ENCODE measurements at places on chromosomes 4 and X. TPM values are rescaled to one million over a fixed set of nuclear protein-coding genes. Genes with fewer than 3 reads are reported as not detected.

The RASGEF1B gene
- 17.5 TPM for polyA plus RNA-seq

The ASB9 gene
- polyA plus RNA-seq, result not detected

The MAGEA10 gene
- not detected for polyA plus RNA-seq

The GPR101 gene
- 0.33 TPM for polyA plus RNA-seq

The MTTP gene
- not detected for polyA plus RNA-seq

The NPNT gene
- polyA plus RNA-seq, result not detected

The BTC gene
- polyA plus RNA-seq, result not detected

The HEPH gene
- not detected for polyA plus RNA-seq

The FAM9C gene
- polyA plus RNA-seq, result not detected

The BMPR1B gene
- not detected for polyA plus RNA-seq

The HPRT1 gene
- 53.0 TPM for polyA plus RNA-seq

The NR3C2 gene
- polyA plus RNA-seq, result 2.3 TPM

The FHIP1A gene
- not detected for polyA plus RNA-seq

The MAGEA8 gene
- polyA plus RNA-seq, result not detected

The FRMPD4 gene
- polyA plus RNA-seq, result not detected

The ADH1C gene
- polyA plus RNA-seq, result not detected

The ATP2B3 gene
- polyA plus RNA-seq, result not detected

The RAB33A gene
- polyA plus RNA-seq, result 11.3 TPM

The SPP1 gene
- polyA plus RNA-seq, result not detected

The KLB gene
- polyA plus RNA-seq, result 0.09 TPM

The SH3RF1 gene
- polyA plus RNA-seq, result 2.2 TPM

The ARHGAP4 gene
- polyA plus RNA-seq, result 123 TPM

The FGA gene
- not detected for polyA plus RNA-seq

The UGT2A1 gene
- not detected for polyA plus RNA-seq

The ITIH6 gene
- polyA plus RNA-seq, result not detected

The DKK2 gene
- 0.15 TPM for polyA plus RNA-seq

The NXF2B gene
- polyA plus RNA-seq, result not detected

The C4orf36 gene
- polyA plus RNA-seq, result not detected

The AP1AR gene
- 17.4 TPM for polyA plus RNA-seq

The PABPC5 gene
- not detected for polyA plus RNA-seq

The BCOR gene
- polyA plus RNA-seq, result 10.2 TPM

The CSAG2 gene
- polyA plus RNA-seq, result not detected

The NUDT10 gene
- 0.33 TPM for polyA plus RNA-seq

The PNMA3 gene
- not detected for polyA plus RNA-seq

The GRIA3 gene
- not detected for polyA plus RNA-seq

The CSN1S1 gene
- polyA plus RNA-seq, result not detected

The DUSP9 gene
- not detected for polyA plus RNA-seq

The RNF4 gene
- 94.0 TPM for polyA plus RNA-seq

The BTK gene
- 113 TPM for polyA plus RNA-seq

The FRAS1 gene
- polyA plus RNA-seq, result not detected

The CNKSR2 gene
- 4.0 TPM for polyA plus RNA-seq

The WDR1 gene
- polyA plus RNA-seq, result 213 TPM

The ARMCX1 gene
- polyA plus RNA-seq, result not detected

The CWH43 gene
- polyA plus RNA-seq, result not detected

The MTNR1A gene
- polyA plus RNA-seq, result not detected

The PARM1 gene
- 37.0 TPM for polyA plus RNA-seq

The PHF8 gene
- 13.6 TPM for polyA plus RNA-seq

The SPANXN4 gene
- not detected for polyA plus RNA-seq

The RAI2 gene
- not detected for polyA plus RNA-seq

The KCNE5 gene
- not detected for polyA plus RNA-seq

The POF1B gene
- 3.9 TPM for polyA plus RNA-seq

The TSPAN7 gene
- polyA plus RNA-seq, result not detected

The CA5B gene
- polyA plus RNA-seq, result 25.0 TPM

The ZMAT1 gene
- polyA plus RNA-seq, result 3.6 TPM

The EVC gene
- 0.05 TPM for polyA plus RNA-seq

The CT55 gene
- polyA plus RNA-seq, result not detected

The MAGEA11 gene
- not detected for polyA plus RNA-seq

All from IgD-negative memory B cell (primary cell).